Islet precursor cell (in vitro differentiated cells): ENCODE measurements at places on chromosomes 12 and 14.
A peak's percentile ranks its signal among the peaks of the same experiment; 100 is the strongest.

DNA sequence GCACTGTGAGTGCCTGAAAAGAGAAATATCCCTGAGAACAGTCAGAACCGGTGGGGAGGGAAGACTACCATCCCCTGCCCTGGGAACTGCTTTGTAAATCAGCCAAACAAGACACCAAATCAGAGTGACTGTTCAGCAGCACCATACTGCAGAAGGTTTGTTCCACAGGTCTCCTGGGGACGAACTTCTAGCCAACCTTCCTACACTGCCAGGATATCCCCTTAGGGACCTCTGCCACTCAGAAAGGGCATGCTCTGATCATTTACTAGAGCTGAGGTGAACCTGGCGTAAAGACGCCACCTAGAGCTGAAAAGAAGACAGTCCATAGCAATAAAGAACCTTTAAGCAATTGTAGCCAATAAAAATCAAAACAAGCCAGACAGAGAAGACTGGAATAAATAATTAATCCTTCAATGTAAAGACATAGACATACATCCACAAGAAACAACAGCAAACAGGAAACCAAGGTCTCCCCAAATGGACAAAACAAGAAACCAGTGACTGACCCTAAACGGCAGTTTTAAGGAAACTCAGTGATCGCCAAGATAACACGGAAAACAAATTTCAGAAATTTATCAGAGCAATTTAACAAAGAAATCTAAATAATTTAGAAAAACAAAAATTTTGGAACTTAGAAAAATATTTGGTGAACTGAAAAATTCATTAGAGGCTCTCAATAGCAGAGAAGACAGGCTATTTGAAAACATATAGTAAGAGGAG lies 228.1 kb upstream of the AMIGO2 start:
- peak; percentile 80 for DNase-seq

GRCh38 chr12:16520328-16520727 lies 85.6 kb downstream of the LMO3 start:
- no peak for DNase-seq

DNA sequence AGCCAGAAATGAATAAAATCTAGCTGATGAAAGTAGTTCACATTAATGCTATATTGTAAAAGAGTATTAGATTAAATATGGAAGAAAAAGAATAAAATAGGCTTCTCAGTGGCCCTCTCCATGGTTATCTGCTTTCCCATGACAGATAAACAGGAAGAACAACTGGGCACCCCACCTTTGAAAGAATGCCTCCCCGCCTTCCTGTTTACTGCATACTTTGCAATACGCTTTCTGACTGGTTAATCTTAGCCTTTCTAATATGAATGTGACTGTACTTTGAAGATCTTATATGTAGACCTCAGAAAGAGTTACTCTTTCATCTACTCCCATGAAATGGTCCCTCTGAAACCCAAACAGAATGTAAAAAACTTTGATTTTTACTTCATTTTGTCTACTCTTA lies 34.1 kb upstream of the DAAM1 start:
- DNase-seq = no peak

DNA sequence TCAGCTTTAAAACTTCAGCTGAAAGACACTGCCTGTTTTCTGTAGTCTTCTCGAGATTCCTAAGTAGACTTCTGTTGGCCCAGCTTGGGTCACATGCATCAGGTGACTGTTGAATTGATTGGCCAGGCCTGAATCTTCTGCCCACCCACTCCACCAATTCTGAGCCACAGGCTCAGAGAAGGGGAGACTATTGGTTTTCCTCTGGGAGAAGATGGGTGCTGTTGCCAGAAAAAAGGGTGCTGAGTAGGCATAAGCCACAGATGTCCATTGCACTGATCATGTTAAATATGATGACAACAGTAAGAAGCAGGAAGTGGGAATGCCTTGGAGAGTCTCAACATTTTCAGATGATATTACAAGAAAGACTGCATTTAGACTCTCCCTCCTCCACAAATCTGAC lies 6.8 kb upstream of the SPTLC2 start:
- DNase-seq = no peak

GRCh38 chr12:115413626-115414025 lies 729.7 kb upstream of the TBX3 start:
- no peak for DNase-seq

DNA sequence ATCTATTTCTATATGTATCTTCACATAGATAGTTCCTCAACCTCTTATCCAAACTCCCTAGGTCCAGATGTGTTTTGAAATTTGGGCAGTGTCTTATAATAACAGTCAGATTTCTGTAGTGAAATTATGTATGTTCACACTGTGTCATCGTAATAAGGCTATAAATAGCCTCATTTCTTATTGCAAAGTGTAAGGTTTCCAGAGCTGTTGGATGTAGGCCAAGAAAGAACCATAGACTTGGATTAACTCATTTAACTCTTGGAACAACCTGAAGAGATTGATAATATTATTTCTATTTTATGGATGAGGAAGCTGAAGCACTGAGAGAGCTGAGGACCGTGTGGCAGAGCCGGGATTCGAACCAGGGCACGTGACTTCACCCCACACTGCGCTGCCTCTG lies 49.0 kb upstream of the PIWIL1 start:
- DNase-seq = no peak

- DNase-seq = no peak
Observed at GRCh38 chr14:100135073-100135472, 24.4 kb downstream of the DEGS2 start.

DNA sequence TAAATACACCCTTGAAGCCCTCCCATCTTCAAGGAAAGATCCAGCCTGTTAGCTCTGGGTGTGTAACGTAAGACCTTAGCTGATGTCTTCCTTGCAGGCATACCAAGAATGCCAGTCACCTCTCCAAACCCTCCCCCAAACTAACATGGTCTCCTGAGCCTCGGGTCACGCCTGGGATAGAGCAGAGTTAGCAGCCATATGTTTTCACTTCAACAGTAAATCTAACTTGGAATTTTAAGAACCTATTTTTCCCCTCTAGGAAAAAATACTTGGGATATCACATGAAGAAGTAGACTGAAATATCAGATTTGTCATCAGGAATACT lies 27.9 kb downstream of the BCL2L14 start:
- no peak for DNase-seq

DNA sequence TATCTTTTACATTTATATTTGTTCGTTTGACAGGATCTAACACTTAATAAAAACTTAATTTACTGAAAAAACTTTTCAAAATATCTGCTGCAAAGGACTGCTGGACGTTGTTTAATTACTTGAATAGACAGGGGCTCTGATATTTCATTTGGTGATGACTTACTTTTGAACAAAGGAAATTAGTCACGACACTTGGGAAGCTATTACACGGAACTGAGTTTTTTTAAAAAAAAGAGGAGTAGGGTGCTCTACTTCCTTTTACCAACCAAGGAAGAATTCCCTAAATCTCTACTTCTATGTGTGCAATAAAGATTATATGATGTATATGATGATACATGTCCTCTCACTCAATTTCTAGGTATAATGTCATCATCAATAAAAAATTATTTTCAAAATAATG lies 4.7 kb downstream of the FGD6 start:
- no peak for DNase-seq

DNA sequence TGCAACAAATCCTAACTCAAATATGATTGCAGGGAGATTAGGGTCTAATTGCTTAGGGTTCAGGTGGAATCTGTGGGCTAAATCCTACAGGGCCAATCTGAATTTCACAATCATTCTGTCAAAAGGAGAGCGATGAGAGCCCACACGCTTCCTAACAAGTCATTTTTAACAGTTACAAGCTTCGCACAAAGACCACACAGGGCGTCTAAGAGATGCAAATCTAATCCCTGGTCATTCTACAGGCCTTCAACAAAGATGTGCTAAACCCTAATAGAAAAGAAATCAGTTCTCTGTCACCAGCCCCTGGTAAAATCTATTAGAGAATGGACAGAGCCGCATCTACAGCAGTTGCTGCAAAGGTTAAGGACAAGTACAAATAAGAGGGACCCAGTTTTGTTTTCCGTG lies 15.3 kb downstream of the NKX2-1 start:
- DNase-seq = no peak

- DNase-seq = no peak
Observed at GRCh38 chr14:72010474-72010873, 78.2 kb downstream of the RGS6 start.

DNA sequence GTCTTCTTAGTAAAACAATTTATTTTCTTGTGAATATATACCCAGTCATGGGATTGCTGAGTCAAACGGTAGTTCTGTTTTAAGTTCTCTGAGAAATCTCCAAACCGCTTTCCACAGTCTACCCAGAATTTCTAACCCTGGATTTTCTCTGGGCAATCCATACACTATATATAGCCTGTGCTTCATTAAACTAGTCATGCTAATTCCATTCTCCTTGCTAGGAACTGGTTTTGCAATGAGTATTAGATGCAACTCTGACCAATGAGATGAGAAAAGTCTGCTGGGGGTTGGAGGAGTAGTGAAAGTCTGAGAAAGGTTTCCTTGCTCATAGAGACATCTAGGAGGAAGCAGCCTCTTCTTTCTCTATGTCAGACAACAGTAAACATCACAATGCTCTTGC lies 196.1 kb upstream of the CDKN3 start:
- DNase-seq = no peak

GRCh38 chr14:68379510-68380328 lies 413.1 kb downstream of the ZFP36L1 start:
- no peak for DNase-seq

GRCh38 chr14:102616799-102617198 lies 24.4 kb downstream of the RCOR1 start:
- DNase-seq = no peak

GRCh38 chr12:41515953-41516352 lies 327.8 kb downstream of the PDZRN4 start:
- peak; percentile 72 for DNase-seq

DNA sequence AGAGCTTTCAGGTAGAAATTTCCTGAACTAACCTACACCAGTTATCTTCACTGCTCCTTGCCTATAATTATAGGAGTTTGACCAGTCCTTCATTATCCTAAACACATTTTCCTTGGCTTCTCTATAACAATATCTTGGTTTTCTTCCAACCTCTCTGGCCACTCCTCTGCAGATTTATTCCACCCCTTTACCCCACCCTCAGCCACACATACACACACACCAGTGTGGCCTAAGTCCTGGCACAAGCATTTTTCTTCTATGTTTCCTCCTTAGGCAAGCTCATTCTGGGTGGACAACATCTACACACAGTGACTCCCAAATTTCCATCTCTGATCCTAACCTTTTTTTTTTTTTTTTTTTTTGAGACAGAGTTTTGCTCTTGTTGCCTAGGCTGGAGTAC lies 25.1 kb downstream of the CDK17 start:
- no peak for DNase-seq

GRCh38 chr12:23895792-23896218 lies 53.7 kb downstream of the SOX5 start:
- peak; percentile 87 for DNase-seq

DNA sequence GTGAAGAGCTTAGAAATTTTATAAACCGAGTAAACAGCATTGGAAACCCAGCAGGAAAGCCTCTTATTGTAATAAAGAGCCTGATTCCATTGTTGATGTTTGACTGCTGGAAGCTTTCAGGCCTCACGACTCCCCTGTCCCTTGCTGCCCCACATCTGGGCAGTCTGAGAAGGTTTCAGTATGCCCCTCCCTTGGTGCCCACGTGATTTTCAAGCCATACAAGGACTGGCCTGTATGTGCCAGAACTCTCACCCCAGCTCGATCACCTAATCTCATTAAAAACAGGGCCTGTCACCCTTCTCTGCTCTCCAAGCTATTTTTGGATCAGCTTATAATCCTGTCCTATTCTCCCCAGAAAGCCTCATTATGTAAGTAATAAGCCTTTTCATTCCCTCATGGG lies 7.5 kb upstream of the PYROXD1 start:
- DNase-seq = no peak

DNA sequence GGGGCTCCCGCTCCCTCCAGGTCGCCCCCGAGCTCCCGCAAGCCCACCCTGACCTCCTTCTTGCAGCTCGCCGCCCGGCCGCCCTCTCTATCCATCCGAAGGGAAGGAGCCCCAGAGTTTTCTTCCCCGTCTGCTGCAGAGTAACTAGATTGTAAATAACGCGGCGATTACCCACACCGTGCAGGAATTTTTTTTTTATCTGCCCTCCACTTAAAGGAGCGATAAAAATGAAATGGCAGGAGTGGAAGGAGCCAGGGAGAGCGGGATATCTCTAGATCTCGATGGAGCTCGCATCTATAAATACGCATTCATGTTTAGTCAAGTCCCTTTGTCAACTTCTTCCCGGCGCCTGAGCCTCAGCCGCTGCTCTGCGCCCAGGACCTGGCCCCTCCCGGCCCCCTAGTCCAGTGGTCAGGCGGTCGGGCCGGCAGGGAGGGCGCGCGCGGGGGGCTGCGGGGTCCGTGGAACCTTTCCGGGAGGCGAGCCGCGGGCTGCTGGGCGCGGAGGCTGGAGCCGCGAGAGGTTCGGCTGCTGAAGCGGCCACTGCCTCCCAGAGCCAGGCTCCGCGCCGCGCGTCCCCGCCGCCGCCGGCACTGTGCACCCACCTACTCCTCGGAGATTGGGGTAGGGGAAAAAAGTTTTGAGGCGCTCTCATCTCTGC lies 386.0 kb downstream of the BCAT1 start:
- DNase-seq = peak; percentile 85

DNA sequence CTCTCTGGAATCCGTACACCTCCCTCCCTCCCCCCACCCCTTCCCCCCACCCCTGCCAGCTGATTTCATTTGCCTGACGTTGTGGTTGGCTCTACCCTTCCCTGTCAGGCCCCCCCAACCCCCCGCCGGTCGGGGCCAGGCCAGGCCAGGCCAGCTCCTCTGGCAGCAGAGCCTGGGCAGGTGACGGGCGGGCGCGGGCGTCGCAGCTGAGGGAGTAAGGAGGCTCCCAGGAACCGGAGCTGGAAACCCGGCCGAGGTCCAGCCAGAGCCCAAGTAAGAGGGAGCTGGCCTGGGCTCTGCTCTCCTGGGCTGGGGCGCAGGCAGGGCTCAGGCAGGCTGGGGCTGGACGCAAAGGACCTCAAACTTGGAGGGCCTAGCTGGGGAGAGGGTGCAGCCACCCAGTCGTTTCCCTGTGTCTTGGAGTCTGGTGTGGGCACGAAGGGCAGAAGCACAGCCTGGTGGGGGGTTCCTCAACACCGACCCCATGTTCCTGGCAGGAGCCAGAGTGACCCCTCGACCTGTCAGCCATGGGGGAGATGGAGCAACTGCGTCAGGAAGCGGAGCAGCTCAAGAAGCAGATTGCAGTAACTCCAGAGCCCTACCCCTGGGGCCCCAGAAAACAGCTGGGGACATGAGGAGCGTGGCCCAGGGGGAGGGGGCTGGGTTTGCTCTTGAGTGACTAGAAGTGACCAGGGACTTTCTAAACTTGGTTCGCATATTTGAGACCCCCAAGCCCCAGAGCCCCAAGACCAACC lies at the start of gene GNB3:
Gene GNB3, plus strand, starts transcription at position 165 of the 755 bp plus-strand sequence. Its CDS starts 363 bp downstream, at position 528.
- no peak for DNase-seq

- DNase-seq = no peak
Observed at GRCh38 chr12:95663525-95663924, 112.2 kb upstream of the USP44 start.

DNA sequence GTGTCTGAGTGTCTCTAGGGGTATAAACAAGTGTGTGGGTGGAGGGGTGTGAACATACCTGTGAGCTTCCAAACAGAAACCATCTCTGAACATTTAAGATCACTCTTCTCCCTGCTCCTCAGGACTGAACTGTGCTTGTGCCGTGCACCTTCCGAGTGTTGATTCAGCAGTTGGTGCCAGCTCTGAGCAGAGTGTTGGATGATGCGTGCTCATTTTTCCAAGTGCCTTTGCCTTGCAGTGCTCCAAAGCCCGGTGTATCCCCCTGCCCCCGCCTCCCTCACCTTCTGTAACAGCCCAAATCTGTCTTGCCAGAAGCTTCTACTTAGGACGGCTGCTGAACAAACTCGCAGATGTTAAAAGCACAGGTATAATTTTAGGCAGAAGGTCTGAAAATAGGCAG lies 4.4 kb downstream of the WSCD2 start:
- no peak for DNase-seq
